Adrenal gland (tissue), 19 donors: ENCODE measurements at places on chromosomes 1 and 21. TPM values are rescaled to one million over a fixed set of nuclear protein-coding genes. Genes with fewer than 3 reads are reported as not detected.
A peak's percentile ranks its signal among the peaks of the same experiment; 100 is the strongest.

DNA sequence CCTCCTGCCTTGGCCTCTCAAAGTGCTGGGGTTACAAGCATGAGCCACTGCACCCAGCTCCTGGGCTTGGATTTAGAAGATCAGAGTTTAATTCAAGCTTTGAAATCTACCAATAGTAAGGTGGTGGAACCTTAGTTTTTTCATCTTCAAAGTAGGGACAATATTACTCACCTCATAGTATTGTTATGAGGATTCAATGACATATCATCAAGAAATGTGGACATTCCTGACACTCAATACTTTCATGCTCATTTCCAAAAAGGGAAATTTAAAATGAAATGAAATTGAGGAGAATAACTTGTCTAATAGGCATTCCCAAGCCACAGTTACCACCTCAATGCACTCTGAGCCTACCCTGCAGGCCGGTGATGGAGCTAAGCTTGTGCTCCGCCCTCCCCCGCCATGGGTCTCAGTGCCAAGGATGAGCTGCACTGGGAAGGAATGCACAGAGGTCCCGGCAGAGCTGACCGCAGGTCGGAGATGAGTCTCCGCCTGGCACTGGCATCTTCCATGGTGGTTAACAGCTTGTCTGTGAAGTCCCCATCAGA is 56.5 kb upstream of the BCAR3 start:
- no peaks in the 10 kb centered on the region for H3K4me1 ChIP-seq
- DNase-seq = no peak
- no peak overlapping the region for H3K27ac ChIP-seq
- H3K4me3 ChIP-seq = no peak overlapping the region
- H3K27me3 ChIP-seq = no peaks in the 10 kb centered on the region

DNA sequence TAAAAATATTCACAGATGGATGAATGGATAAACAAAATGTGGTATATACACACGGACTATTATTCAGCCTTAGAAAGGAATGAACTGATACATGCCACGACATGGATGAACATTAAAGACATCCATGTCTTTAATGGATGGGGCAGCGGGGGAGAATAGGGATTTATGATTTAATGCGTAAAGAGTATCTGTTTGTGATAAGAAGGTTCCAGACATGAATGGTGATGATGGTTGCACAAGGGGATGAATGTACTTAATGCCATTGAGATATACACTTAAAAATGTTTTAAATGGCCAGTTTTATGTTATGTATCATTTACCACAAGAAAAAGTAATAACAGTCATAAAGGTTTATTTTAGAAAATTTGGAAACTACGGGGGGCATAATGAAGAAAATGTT is 108.6 kb upstream of the WLS start:
- no peaks in the 10 kb centered on the region for H3K4me1 ChIP-seq
- no peak for DNase-seq
- H3K4me3 ChIP-seq = no peak overlapping the region
- H3K27ac ChIP-seq = no peak overlapping the region
- no peaks in the 10 kb centered on the region for H3K27me3 ChIP-seq
- no peaks in the 10 kb centered on the region for H3K36me3 ChIP-seq

The TFF3 gene
- total RNA-seq = 1.3 TPM

DNA sequence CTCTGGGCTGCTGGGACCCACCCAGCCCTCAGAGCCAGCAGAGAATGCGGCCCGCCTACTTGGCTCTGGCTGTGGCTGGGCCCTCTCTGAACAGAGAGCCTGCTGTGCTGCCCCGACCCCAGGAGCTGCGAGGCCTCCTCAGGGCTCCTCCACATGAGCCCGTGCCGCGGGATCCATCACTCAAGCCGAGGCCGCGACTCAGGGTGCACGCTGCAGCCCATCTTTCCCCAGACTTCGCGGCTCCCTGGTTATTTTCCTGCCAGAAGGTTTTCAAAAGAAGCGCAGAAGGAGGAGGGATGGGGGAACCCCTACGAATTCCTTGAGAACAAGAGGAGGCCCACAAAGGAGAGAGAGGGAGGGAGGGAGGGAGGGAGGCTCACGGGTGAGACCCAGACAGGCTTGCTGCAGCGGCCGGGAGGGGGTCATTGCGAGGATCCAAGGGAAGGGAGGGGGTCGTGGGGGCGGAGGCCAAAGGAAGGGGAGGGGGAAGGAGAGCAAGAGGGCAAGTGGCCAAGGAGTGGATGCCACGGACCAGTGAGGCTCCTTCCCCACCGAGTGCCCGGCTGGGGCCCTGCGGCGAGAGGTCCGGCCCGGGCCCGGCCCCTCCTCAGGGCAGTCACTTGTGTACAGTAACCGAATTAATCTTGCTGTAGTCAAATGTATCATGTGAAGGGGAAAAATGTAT is 146.8 kb downstream of the CASZ1 start:
- no peaks in the 10 kb centered on the region for H3K27me3 ChIP-seq
- no peaks in the 10 kb centered on the region for H3K4me1 ChIP-seq
- DNase-seq = no peak
- H3K36me3 ChIP-seq = no peaks in the 10 kb centered on the region

The GUCA2A gene
- not detected for total RNA-seq

DNA sequence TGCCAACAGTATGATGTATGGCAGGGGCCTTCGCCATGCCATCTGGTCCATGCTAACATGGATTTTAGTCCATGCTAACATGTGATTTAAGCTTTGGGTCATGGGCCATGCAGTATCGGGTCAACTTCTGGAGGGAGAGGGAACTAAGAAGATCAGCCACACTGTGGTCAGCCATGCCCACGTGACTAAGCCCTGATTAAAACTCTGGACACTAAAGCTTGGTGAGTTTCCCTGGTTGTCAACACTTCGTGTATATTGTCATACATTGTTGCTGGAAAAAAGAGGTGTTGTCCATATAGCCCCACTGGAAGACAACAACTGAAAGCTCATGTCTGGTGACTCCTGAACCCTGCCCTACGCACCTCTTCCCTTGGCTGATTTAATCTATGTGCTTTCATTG is 90.5 kb downstream of the SUSD4 start:
- no peaks in the 10 kb centered on the region for H3K36me3 ChIP-seq
- H3K27me3 ChIP-seq = no peaks in the 10 kb centered on the region
- DNase-seq = no peak

The KIF21B gene
- total RNA-seq = 1.1 TPM

The TMEM125 gene
- total RNA-seq = 2.1 TPM

The EXTL1 gene
- 0.50 TPM for total RNA-seq

- no peak overlapping the region for H3K4me3 ChIP-seq
- H3K27me3 ChIP-seq = no peaks in the 10 kb centered on the region
- DNase-seq = no peak
- H3K27ac ChIP-seq = no peak overlapping the region
- H3K36me3 ChIP-seq = no peaks in the 10 kb centered on the region
Measured at GRCh38 chr1:223652436-223652941, 13.0 kb downstream of the CAPN8 start.

The C1orf146 gene
- total RNA-seq = not detected

GRCh38 chr21:44615911-44616590 is 4.2 kb downstream of the KRTAP10-8 start:
- no peaks in the 10 kb centered on the region for H3K27me3 ChIP-seq
- H3K36me3 ChIP-seq = no peaks in the 10 kb centered on the region
- H3K4me3 ChIP-seq = no peak overlapping the region
- no peaks in the 10 kb centered on the region for H3K4me1 ChIP-seq
- H3K27ac ChIP-seq = no peak overlapping the region

DNA sequence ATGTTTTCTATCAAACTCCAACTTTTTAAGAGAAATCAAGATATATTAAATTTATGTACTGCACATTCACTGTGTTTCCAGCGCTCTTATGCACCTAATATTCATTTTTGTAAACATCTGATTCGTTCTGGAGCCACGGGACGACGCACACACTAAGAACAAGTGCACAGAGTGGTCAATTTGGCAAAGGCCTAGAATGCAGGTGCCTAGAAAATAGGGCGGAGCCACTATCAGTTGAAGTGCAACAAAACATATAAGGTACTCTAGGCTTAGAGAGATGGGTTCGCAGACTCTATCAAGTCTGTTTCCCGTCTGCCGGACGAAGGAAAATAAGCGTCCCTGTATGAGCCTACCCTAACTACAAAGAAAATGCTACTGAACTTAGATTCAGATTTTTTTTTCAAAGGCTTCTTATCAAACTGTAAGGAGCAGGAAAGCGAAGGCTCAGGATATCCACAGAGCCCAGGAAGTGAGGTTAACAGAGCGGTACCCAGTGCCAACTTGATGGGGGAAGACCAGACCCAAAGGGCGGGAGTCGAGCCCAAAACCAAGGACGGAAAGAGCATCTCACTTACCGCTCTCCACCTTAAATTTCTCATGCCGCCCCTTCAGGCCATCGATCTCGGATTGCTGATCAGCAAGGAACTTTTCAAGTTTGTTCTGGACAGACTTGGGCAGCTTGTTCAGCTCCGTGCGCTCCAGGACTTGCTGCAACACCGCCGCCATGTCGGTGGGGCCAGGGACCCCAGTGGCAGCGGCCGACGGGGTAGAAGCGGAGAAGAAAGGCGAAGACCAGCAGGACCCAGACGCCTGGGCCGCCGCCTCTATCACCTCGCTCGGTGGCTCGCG is 526 bp downstream of the TPR start:
- H3K4me3 ChIP-seq = peak overlapping the region; percentile 81
- peak; percentile 46 for DNase-seq
- peak overlapping the region; percentile 98 for H3K27ac ChIP-seq
- H3K4me1 ChIP-seq = peaks cover 25% of the 10 kb centered on the region
- no peaks in the 10 kb centered on the region for H3K27me3 ChIP-seq

GRCh38 chr1:87042111-87042811 is 127.8 kb downstream of the HS2ST1 start:
- no peaks in the 10 kb centered on the region for H3K36me3 ChIP-seq
- DNase-seq = no peak

DNA sequence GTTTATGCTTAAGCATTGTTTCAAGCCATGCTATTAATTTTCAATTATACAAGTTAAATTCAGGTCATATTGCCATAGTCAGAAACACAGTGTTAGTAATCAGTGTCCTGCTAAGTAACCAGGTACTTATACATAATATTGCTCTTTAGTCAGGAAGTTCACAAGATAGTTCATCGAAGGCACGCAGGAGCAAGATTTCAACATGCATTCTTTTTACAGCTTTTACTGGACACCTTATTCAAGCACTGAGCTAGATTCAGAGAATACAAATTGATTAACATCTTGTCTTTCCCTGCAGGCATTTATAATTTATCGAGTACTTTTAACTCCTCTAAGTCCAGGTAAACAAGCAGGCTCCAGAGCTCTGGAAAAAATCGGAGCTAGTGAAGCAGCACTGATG is 202.3 kb upstream of the BRINP3 start:
- DNase-seq = no peak
- H3K27me3 ChIP-seq = no peaks in the 10 kb centered on the region
- H3K4me1 ChIP-seq = no peaks in the 10 kb centered on the region

The CDC20 gene
- 2.1 TPM for total RNA-seq

DNA sequence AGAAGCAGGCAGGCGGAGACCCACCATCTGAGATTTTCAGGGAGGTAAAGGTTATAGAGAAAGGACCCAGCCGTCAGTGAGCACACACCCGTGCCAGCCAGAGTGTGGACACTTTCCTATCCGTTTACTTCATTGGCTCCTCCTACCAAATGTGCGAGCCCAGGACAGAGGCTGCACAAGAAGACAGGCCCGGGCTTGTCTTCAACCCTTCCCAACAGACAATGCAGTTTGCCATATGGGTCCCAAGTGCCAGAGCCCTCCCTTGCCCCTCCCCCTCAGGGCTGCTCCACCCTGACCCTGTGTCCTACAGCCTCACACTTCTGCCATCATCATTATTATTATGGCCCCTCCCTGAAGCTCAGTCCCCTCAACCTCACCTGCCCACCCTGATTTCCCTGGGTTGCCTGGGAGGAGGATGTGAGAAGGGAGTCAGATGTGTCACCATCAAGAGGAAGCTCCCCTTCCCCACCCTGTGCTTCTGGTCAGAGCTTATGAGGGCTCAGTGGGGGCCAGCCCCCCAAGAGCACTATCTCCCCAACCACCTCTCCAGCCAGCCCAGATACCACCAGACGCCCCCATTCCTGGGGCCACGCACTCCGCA is 9.4 kb downstream of the LAPTM5 start:
- no peaks in the 10 kb centered on the region for H3K36me3 ChIP-seq
- H3K4me3 ChIP-seq = no peak overlapping the region
- no peak overlapping the region for H3K27ac ChIP-seq
- H3K27me3 ChIP-seq = no peaks in the 10 kb centered on the region
- H3K4me1 ChIP-seq = peaks cover 5% of the 10 kb centered on the region

The SHE gene
- 17.4 TPM for total RNA-seq

GRCh38 chr1:219075121-219075879 is 98.4 kb upstream of the LYPLAL1 start:
- no peak for DNase-seq
- H3K27me3 ChIP-seq = no peaks in the 10 kb centered on the region
- H3K27ac ChIP-seq = no peak overlapping the region
- no peaks in the 10 kb centered on the region for H3K36me3 ChIP-seq
- no peak overlapping the region for H3K4me3 ChIP-seq

- no peaks in the 10 kb centered on the region for H3K27me3 ChIP-seq
- no peak overlapping the region for H3K4me3 ChIP-seq
- H3K4me1 ChIP-seq = peaks cover 1% of the 10 kb centered on the region
- no peak for DNase-seq
Measured at GRCh38 chr1:39184354-39184818, 20.1 kb upstream of the MACF1 start.

The MR1 gene
- 25.7 TPM for total RNA-seq

GRCh38 chr1:29628190-29628589 is 391.9 kb downstream of the PTPRU start:
- H3K27me3 ChIP-seq = no peaks in the 10 kb centered on the region
- no peak overlapping the region for H3K4me3 ChIP-seq
- H3K4me1 ChIP-seq = no peaks in the 10 kb centered on the region
- DNase-seq = no peak

- no peak overlapping the region for H3K27ac ChIP-seq
- no peak for DNase-seq
- H3K36me3 ChIP-seq = no peaks in the 10 kb centered on the region
- no peaks in the 10 kb centered on the region for H3K4me1 ChIP-seq
- no peaks in the 10 kb centered on the region for H3K27me3 ChIP-seq
Measured at GRCh38 chr1:71494163-71494562, 413.3 kb upstream of the ZRANB2 start.

DNA sequence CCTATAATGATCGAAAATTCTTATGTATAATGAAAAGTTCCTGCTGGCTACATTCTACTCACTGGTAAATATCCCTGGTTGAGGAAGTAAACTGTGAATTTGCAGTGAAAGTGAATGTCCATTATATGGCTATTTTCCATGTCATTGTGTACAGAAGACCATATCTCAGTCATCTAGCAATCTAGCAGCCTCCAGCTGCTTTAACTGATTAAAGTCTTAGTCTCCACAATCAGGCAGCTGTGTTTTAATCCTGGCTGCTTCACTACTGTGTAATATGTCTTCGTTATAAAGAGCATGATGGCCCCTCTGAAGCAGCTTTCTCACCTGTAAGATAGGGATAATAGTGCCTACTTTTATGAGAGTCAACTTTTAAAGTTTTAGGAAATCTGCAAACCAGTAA is 11.4 kb downstream of the CLCA2 start:
- H3K36me3 ChIP-seq = no peaks in the 10 kb centered on the region
- no peak overlapping the region for H3K27ac ChIP-seq
- DNase-seq = no peak
- no peaks in the 10 kb centered on the region for H3K27me3 ChIP-seq
